ENCODE measurements at places on chromosomes 3 and 15.

DNA sequence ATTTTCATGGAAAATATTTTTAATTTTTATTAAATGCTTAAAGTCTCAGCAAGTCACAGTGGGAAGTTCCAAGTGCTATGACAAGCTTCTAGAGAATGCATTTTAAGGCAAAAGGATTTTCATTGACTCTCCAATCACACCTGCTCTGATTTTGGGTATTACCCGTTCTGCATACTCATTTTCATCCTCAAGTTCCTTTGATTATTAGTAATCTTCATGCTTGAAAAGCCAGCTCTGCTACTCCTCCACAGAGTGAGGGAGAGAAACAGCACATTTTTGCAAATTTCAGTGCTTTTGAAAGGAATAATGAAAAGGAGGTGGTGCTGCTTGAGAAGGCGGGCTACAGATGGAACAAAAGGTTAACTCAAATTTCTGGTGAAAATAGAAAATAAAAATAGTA, 450.7 kb downstream of the NSUN3 start:
- no peak for DNase-seq

GRCh38 chr15:62413786-62414185, 248.7 kb upstream of the C2CD4B start:
- no peak for DNase-seq

DNA sequence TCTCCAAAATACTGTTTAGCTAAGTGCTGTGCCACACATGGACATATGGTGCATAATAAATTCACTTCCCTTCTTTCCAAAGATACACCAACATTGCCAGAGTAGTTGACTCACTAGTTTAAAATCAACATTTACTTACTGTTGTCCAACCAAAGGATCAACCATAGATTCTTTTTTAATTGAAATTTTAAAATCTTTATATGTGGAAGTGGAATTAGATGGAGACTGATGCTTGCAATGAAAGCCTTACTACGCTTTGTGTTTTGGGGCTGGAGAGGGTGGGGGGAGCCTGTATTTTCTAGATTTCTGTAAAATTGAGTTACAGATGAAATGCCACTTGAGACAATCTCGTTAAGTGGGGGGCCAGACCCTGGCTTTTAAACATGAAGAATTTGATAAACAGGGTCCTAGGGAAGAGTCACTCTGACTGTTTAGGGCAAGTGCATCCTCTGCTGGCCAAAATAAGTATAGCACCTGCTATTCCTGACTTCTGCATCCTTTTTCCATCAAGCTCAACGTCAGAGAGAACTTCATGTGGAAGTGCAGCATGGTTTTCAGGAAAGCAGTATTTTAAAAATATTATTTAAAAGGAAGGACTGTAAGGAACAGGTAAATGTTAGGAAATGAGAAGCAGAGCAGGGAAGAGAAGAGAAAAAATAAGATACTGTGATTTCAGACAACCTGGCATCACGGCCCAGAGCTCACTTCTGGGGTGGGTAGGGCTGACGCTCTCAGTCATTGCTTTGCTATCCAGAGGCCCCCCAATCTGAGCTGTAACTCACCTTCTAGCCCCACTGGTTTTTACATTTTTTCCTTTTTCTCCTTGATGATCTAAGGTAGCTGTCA, 76.7 kb downstream of the BOC start:
- DNase-seq, result no peak

GRCh38 chr15:52093167-52093538, 19.4 kb downstream of the BCL2L10 start:
- no peak for DNase-seq

DNA sequence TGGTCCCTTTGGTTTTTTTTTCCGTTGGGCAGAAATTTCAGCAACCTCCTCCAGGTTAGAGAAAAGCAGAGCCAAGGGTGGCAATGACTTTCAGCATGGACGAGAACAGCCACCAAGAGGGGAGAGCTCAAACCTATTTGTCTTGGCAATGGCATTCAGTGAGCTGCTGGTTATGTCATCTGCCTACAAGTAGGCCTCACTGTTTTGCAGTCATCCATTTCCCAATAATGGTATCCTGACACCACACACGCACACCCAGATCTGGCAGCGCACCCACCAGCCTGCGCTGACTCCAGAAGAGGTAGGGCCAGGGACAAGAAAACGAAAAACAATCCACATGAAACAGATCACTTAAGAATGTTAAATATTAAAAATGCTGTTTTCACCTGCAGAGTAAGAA, 92.3 kb downstream of the MAGI1 start:
- no peak for DNase-seq
